Erythroblast (primary cell): ENCODE measurements at places on chromosomes 1 and 21.
A peak's percentile ranks its signal among the peaks of the same experiment; 100 is the strongest.

- DNase-seq = peak; percentile 49
Observed at GRCh38 chr1:179229214-179230140, at the start of gene ABL2. ABL2 (minus strand) TSS chr1:179229677; CDS start chr1:179229397, 280 bp downstream.

- DNase-seq = no peak
Observed at GRCh38 chr1:207152792-207153468, 48.9 kb downstream of the C4BPA start.

- DNase-seq = peak; percentile 59
Observed at GRCh38 chr21:32578107-32578691, 7.1 kb downstream of the TCP10L start.

- DNase-seq = peak; percentile 28
Observed at GRCh38 chr1:65459397-65459768, 38.9 kb downstream of the LEPR start.

- no peak for DNase-seq
Observed at GRCh38 chr1:64569411-64569810, 99.5 kb downstream of the CACHD1 start.

- peak; percentile 82 for DNase-seq
Observed at GRCh38 chr1:116498789-116499628, 71.8 kb downstream of the CD58 start.

GRCh38 chr1:26412180-26412840 lies 1.7 kb downstream of the LIN28A start:
- no peak for DNase-seq
